Stimulated activated CD4-positive, alpha-beta T cell treated with anti-CD3 and anti-CD28 coated beads, Interleukin-4, amount 100 ng/mL, for 48 hours (primary cell): ENCODE measurements at places on chromosomes 12 and 14.

DNA sequence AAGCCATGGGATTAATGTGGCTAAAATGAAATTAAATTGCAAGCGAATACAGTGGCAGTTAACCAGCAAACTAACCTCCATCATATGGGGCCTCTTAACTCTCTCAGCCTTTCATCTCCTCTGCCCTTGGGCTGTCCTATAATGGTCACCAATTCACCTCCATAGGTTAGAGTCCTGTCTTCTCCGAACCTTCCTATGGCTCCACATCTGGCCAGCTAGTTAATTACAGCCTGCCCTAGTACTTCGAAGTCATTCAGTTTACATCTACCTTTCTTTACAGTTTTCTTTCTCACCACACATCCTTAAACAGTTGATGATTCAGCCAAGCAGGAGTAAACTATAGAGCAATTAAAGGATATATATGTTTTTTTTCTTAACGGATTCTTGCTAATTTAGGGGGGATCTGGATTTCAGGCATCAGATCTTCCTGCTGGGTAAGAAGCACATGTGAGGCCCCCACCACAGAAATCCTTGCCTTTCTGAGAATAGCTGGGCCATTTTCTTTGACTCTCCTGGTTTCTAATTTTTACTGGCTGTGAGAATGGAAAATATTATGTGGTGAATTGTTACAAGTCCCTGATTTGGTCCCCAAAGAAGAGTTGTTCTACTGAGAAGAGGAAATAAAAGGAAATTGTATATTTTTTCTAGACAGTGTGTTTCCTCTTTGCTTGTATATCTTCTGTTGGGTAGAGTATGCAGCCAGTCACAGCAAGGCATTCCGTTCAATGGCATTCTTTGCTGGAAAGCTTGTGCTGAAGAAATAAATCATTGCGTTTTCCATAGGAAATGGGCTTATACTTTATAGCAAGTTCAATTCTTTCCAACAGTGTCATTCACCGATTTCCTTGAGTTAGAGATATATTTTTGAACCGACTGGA lies 16.7 kb downstream of the HMGA2 start:
- DNase-seq: no peak

DNA sequence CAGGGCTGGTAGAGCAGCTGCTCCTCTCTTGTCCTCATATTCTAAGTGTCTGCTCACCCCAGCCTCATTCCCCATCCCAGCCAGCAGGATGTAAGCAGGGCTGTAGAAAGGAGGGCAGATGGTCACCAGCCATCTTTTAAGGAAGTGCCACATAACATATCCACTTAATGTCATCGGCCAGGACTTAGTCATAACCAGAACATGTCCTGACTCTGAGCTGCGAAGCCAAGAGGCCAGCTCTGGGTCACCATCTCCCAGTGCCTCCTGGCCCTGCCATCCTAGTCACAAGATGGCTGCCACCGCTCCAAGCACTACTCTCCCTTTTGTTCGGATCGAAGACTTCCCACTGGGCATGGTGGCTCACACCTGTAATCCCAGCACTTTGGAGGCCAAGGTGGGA lies 123.9 kb downstream of the PLXNC1 start:
- DNase-seq: no peak

GRCh38 chr12:108612788-108613282 lies 15.0 kb upstream of the TMEM119 start:
- no peak for DNase-seq

GRCh38 chr14:89123851-89124250 lies 293.2 kb downstream of the FOXN3 start:
- no peak for DNase-seq
